NCI-H1436 treated with DMSO at 0.1 percent for 48 hours (cell line): ENCODE measurements at places on chromosomes 7 and 10.

DNA sequence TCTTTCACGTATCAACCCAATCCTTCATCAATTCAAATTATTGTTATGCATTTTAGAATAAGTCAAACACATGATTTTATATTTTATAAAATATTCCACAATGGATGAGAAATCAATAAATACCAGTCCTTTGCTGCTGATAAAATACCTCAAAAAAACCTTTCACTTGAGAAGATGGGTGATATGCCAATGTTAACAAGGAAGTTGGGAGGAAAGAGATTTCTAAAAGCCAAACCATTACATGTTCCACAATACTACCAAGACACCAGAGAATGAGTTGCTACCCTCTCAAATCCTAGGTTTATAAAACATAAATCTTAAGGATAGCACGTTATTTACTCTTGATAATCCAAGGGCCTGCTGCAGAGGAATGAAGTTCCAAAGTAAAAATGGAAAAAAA lies 14.4 kb downstream of the RNF133 start:
- no peak for DNase-seq

GRCh38 chr7:17849504-17849903 lies 90.8 kb downstream of the SNX13 start:
- no peak for DNase-seq

DNA sequence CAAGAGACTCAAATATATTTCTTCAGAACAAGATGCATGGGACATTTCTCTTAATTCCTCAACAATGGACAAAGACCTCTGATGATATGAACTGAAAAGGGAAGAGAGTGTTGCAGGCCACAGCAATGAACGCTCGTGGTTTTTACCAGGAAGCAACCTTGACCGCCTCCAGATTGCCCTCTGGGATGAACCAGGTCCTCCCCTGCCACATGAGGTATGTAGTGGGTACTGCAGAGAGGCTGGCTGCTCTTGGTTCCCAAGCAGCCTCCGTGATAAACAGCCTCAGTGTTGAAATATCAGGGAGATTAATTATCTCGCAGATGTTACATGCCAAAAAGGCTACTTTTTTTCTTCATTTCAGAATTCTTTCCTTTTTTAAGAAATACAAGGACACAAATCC lies 338.8 kb downstream of the ELMO1 start:
- no peak for DNase-seq

- DNase-seq = no peak
These were observed 153.2 kb downstream of the TCF7L2 start for GRCh38 chr10:113103131-113103840.

DNA sequence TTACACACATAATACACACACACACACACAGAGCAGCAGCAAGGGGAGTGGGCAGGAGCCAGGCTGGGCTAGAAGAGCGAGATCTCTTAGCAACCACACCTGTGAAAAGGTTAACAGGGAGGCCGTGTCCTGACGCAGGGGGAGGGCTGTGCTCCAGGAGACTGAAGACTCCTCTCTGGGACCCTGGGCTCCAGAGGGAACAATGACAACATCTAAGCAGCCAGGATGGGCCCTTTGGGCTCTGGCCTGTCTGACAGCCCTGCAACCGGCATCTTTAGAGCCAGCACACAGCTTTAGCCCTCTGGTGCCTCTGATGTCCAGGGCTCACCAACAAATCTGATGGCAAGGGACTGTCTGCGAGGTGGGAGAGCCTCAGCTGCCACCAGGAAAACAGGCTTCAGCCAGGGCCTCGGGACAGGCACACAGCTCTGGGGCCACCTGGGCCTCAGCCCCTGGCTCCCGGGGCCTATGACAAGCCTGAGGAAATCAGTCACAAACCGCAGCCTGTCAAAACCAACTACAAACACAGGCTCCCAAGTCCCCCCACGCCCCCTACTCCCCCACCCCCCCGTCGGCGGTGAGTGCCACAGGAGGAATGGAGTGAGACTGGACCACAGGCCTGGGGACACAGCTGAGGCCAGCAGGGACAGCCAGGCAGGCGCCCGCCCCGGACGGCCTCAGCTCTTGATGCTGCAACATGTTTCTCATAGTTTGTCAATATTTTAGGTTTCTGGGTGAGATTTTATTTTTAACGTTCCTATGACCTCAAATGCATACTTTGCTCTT lies 102.8 kb downstream of the TNS3 start:
- no peak for DNase-seq

DNA sequence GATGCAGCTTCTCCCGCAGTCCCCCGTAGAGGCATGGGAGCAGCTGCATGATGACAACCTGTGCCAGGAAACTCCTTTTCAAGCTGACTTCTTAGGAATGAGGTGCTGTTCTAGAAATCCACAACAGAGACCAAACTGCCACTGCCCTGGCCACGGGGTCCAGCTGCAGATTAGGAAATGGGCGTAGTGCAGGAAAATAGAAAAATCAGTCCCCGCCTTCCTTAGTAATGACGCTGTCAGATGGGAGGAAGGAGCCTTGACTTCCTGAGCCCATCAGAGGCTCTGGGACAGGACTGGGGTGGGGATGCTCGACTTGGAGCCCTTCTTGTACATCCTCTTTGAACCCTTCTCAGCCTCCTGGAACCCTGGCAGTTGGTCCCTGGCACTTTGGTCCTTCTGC lies 227.8 kb upstream of the GRB10 start:
- no peak for DNase-seq

DNA sequence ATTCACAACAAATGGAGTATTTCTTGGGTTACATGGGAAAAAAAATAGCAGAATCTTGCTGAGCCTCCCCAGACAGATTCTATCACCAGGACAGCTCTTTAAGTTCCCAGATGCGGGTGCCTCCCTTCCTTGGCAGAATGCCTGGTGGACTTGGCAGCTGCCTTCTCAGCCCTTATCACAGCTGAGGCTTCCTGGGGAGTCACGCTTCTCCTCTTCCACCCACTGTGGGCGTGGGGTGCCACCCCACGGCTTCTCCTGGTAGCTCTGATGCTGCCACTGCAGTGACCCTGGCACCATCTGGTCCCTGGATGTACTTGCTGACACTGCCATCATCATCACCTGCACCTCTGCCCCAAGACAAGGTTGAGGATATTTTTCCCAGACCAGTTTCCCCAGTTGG lies 16.2 kb upstream of the NME8 start:
- no peak for DNase-seq

DNA sequence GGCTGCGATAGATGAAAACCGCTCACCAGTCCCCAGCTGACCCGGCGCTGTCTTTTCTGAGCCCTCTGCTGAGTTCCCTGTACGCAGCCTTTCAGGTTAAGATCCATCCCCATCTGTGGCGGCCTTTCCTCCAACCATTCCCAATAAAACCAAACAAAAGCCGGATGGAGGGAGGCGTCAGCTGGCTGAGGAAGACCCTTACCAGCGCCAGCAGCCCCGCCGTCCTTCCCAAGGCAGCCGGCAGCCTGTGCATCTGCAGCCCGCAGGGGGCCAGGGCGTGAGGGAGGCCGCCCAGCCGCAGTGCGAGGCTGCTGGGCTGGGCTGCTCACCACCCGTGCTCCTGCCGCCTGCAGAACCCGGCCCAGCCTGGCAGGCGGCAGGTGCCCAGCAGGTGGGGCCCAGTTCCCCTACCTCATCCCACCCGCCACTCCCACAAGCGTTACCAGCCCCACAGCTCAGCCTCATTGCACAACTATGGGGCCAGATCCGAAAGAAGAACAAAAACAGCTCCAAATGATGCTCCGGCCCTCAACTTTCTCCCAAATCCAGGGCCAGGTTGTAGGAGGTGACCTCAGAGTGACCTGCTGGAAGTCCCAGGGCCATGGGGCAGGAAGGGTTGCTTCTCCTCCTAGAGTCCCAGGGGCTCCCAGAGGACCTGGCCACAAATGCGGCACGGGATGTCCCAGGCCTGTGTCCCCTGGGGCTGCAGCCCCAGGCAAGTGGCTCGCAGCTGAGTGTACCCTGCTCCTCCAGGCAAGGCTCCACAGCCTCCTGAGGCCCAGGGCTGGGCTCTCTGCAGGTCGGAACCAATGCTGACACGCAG lies 23.8 kb downstream of the PAPOLB start:
- no peak for DNase-seq

- DNase-seq = no peak
These were observed 1.8 kb downstream of the ADARB2 start for GRCh38 chr10:1735562-1735961.

GRCh38 chr7:134731616-134732015 lies 47.8 kb upstream of the CALD1 start:
- DNase-seq = no peak

DNA sequence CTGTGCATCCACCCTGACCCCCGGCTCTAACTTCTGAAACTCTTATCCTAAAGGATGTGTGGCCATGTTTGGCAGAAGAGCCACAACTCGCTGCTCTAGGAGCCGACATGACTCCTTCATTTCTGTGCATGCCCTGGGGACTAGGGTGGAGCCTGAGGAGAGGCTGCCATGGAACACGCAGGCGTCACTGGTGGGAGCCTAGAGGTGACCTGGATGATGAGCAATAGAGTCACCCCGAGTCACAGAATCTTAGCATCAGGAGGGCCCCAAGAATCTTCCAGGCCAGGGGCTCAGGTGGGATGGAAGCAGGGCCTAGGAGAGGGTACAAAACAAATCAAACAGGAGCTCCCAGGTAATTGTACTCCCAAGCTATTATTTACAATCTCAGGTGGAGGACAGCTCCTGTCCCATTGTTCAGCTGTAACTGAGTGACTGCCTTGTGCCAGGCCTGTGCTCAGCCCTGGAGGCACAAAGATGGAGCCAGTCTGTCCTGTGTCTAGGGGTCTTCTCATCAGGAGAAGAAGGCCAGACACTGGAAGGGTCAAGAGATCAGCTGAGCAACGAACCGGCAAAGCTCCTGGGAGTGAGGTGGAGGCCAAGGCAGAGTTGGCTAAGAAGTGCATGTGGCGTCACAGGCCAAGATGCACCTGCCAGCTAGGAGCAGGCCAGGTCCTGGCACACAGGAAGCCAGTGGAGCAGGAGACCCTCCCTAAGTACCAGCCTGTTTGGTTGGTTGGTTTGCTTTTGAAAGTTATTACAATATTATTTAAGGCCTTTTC lies 5.8 kb upstream of the ZNF22 start:
- no peak for DNase-seq

DNA sequence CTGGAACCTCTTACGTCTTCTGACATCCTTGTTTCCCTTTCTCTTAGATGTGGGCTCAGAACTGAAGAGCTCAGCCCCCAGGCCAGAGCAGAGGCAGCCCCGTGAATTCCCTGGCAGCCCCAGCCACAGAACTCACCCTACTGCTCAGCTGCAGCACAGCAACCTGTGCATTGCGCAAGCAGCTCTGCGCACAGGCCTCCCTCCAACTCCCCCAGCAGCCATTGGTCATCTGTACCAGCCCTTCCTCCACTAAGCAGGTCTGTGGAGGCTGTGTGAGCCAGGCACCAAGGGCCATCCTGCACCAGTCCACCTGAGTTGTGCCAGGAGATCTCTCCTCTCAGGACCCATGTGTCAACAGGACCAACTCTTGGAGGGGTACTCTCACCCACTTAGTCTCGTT lies 54.5 kb downstream of the ZNF33B start:
- DNase-seq = no peak

- no peak for DNase-seq
These were observed 165.5 kb downstream of the SNX13 start for GRCh38 chr7:17774716-17775288.

- DNase-seq = no peak
These were observed 101.5 kb downstream of the STK31 start for GRCh38 chr7:23811540-23811939.

DNA sequence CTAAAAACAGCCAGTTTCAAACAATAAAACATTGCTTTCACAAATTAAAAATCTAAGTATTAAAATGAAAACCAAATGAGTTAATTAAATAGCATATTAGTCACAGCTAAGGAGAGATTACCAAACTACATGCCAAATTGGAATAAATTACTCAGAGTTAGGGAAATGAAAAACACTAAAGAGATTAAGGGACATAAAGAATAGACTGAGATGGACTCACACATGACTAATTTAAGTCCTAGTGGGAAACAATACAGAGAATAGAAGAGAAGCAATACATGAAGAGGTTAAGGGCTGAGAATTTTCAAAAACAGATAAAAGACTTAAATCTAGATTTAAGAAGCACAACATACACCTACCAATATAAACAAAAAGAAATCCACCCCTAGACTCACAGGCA lies 110.6 kb downstream of the ZFAND4 start:
- no peak for DNase-seq

- DNase-seq = no peak
These were observed 229.9 kb downstream of the MAD1L1 start for GRCh38 chr7:2002561-2003450.

GRCh38 chr10:21675157-21675796 lies 141.2 kb downstream of the MLLT10 start:
- no peak for DNase-seq

- no peak for DNase-seq
These were observed 188.1 kb upstream of the CELF2 start for GRCh38 chr10:10829576-10829975.

GRCh38 chr7:129457101-129457500 lies 22.9 kb downstream of the STRIP2 start:
- DNase-seq = no peak

DNA sequence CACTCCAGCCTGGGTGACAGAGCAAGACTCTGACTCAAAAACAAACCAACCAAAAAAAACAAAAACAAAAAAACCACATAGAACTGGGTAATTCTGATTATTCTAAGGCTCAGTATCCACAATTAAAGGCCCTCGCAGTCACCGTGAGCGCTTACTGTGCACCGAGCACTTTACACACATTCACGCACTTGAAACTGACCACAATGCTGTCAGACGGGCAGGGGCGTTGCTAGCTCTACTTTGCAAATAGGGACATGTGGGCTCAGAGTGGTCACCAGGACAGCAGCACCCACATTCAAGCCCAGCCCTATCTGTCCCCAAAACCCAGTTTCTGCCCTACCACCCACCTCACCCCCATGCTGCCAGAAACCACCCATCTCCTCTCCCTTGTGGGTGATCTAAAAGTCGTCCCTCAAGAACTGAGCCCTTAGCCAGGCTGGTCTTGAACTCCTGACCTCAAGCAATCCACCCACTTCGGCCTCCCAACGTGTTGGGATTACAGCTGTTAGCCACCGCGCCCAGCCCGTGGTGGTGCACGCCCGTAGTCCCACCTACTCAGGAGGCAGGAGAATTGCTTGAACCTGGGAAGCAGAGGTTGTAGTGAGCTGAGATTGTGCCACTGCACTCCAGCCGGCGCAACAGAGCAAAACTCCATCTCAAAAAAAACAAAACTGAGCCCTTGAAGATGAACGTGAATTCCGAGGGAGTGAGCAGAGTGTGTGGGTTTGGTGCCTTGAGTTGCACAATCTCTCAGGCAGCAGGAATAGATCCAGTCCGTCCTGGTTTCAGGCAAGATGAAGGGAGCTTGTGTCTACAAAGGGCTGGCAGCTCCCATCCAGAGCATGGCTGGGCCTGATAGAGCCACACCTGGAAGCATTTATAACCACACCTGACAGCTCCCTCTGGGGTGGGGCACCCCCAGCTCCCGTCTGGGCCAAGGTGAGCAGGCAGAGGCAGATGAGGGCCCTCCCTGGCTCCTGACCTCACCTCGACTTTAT lies 5.4 kb upstream of the HSPB1 start:
- DNase-seq = no peak

GRCh38 chr7:36207451-36208291 lies 54.6 kb downstream of the EEPD1 start:
- no peak for DNase-seq

- DNase-seq = no peak
These were observed 356.0 kb downstream of the GATA3 start for GRCh38 chr10:8410506-8410905.
